Forelimb muscle (tissue), 1 donor: ENCODE measurements at places on chromosomes 1 and 21. TPM values are rescaled to one million over a fixed set of nuclear protein-coding genes. Genes with fewer than 3 reads are reported as not detected.

Gene MROH9
- not detected for polyA plus RNA-seq

Gene LRRC8D
- polyA plus RNA-seq, result 7.0 TPM

Gene S100A7
- not detected for polyA plus RNA-seq

Gene GJB4
- polyA plus RNA-seq, result 0.08 TPM

Gene LCE3D
- not detected for polyA plus RNA-seq

Gene IVNS1ABP
- polyA plus RNA-seq, result 68.0 TPM

DNA sequence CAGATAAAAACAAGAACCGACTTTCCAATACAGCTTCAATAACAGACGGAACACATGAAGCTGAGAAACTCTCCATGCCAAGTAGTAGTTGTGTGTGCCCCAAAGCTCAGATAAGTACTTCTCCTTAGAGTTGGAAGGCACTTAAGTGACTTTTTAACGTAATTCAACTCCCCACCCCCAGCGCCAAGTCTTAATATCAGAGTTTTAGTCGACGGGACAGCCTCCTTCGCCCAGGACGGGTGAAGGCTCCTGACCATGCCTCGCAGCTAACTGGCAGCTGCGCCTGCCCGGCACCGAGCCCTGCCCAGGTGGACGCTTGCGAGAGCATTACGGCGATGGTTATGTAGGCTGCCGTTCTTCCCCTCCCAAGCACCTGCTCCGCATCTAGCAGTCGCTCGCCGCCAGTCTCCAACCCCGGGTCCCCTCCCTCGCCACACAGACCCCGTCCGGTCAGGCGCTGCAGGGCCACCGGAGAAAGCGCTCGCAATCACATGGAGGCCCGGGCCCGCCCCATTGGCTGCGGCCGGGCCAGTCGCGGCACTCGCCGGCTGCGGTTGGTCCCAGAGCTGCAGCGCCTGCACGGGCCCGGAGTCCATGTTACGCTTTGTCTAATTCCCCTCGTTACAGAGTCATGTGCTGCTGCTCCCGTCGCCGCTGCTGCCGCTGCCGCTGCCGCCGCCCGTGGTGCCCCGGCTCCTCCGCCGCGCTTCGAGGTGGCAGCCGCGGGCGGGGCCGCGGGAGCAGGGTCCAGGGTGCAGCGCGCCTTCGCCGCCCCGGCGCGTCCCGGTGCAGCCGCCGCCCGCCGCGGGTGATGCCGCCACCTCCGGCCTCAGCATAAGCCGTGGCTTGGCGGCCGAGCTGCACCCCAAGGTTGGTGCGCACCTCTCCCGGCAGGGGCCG is at the start of gene LRRC8D:
Gene LRRC8D (plus strand): TSS at position 611 of the 900 bp plus-strand sequence. CDS start 112,037 bp downstream, outside the sequence.
- DNase-seq, result no peak

- DNase-seq, result no peak
Observed at GRCh38 chr1:152185544-152186391, 26.7 kb upstream of the RPTN start.

DNA sequence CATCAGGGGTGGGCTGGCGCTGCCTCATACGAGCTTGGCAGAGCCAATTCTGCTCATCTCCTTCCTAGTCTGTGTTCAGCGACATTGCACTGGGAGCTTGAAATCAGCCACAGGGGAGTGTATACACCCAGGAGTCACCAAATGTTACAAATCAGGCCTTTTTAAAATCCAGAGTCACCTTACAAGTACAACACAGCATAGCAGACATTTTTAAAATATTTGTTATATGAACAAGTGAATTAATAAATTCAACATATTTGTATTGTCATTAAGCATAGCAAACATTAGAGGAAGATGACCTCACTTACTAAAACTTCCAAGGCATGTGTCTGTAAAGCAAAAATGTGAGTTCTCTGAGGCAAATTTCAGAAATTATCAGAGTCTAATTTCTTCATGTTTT is 210.0 kb downstream of the HLX start:
- DNase-seq, result no peak

- no peak for DNase-seq
Observed at GRCh38 chr21:14744368-14744767, 198.3 kb upstream of the SAMSN1 start.

GRCh38 chr1:152673016-152673415 is 2.1 kb upstream of the LCE2C start:
- no peak for DNase-seq

DNA sequence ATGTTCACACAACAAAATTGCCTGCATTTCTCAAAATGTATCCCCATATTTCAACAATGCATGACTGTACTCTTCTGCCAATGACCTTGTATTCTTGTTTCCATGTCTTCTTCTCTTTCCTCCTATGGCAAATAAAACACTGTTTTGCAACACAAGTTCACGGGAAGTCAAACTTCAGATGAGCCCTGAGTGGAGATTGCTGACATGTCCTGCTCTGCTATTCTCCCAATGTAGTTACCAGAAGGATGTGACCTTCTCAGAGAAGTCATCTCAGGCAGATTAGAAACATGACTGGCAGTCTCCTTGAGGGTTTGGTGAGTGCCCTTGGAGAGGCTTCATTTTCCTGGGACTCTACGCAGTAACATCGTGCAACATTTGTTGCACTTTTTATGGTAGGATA is 15.6 kb downstream of the FCGR2B start:
- no peak for DNase-seq

- no peak for DNase-seq
Observed at GRCh38 chr1:17558954-17559614, 19.6 kb downstream of the ARHGEF10L start.

GRCh38 chr1:113396585-113396984 is 6.3 kb downstream of the MAGI3 start:
- no peak for DNase-seq

DNA sequence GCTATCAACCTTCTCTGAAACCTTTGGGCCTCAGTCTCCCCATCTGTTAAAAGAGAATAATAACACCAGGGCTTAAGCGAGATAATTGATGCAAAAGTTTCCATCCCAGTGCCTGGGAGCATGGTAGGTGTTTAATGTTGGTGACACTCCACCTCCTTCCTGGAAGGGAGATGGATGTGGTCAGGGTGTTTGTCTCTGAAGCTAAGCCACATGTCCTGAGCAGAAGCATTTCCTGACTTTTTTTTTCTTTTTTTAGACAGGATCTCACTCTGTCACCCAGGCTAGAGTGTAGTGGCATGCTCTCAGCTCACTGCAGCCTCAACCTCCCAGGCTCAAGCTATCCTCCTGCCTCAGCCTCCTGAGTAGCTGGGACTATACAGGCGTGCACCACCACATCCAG is 72.6 kb upstream of the HMGB4 start:
- no peak for DNase-seq

DNA sequence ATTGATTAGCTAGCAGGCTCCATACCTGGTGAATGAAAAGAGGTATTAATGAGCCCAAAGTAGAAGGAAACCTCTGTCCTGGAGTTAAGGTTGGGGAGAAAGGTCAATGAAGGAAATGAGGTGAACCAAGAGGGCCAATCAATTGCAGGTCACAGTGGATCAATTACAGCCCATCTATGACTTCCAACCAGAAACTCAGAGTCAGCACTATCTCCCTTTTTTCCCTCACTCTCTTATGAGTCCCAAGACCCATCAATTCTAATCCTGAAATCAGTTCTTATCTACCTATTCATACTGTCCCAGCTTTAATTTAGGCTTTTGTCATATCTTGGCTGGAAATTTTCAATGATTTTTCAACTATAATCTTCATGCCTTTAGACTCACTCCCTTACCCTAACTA is 433.2 kb upstream of the PKN2 start:
- DNase-seq, result no peak
